ENCODE measurements at places on chromosomes 11 and 22.

DNA sequence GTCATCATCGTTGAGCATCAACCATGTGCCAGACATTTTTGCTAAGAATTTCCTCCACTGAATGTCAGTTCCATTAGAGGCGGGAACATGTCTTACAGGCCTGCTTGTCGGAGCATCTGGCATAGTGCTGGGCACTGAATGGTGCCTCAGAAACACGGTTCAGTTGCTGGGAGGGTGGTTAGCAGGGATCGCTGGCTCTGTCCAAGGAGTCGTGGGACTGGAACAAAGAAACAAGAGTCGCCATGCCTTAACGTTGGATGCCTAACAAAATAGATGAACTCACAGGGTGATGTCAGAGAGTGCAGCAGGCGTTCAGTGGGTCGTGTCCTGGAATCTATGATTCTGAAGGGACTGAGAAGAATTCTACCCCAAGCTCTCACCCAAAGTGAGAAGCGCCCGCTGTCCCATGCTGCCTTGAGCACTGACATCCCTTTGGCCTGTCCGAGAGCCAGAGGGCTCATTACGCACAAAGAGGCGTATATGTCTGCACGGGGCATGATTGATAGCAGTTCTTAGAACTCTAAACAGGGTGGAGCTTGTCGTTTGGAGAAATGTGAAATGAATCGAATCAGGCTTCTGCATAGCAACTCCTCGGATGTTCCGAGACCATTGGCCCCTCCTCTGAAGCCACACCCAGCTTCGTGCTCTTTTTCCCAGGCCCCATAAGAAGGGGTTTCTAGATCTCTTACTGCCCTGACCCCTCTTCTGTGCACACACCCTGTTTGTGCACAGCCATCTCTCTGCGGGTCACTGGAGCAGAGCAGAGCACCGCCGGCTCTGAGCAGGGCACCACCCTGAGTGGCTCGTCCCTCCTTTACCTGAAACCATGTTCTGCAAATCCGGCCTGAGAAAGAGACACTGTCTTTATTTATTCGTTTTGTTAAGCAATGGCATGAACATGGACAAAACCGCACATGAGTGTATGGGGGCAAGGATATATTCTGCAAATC is 113.1 kb upstream of the B3GAT1 start:
- no peak for DNase-seq

GRCh38 chr11:121688055-121688491 is 235.3 kb upstream of the SORL1-AS1 start:
- DNase-seq: no peak

DNA sequence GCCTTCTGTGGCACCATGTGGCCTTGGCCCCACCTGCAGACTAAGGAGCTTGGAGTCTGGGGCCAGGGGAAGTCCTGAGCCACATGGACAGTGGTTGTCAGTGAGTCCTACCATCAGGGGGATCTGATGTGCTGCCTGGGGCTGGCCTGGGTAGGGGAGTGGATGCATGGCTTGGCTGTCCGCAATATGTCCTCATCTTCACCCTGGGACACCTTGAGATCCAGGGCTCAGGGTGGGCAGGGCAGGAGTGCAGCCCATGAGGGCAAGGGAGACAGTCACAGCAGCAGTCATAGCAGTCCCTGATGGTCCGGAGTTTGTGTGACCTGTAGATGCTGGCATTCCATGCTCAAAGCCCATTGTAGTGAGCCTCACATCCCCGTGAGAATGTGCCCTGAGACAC is 256.8 kb upstream of the B3GAT1 start:
- no peak for DNase-seq

DNA sequence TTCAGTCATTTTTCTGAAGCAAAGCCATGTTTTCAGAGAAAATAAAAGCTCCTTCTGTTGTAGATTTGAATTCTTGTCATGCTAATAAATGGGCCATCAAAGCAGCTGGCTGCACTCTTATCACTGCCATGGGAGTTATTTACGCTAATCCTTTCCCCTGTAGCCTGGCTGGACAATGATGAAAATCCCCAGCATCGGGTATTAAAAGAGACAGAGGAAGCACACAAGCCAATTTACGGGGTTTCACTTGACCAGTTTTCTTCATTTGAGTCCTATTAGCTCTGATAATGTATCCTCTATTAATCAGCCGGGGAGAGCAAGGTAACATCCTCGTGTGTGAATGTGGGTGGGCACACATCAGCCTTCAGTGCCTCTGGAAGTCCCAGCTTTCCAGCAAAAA is 470.2 kb upstream of the API5 start:
- no peak for DNase-seq

- no peak for DNase-seq
Observed at GRCh38 chr11:12137005-12137690, 26.8 kb downstream of the MICAL2 start.

DNA sequence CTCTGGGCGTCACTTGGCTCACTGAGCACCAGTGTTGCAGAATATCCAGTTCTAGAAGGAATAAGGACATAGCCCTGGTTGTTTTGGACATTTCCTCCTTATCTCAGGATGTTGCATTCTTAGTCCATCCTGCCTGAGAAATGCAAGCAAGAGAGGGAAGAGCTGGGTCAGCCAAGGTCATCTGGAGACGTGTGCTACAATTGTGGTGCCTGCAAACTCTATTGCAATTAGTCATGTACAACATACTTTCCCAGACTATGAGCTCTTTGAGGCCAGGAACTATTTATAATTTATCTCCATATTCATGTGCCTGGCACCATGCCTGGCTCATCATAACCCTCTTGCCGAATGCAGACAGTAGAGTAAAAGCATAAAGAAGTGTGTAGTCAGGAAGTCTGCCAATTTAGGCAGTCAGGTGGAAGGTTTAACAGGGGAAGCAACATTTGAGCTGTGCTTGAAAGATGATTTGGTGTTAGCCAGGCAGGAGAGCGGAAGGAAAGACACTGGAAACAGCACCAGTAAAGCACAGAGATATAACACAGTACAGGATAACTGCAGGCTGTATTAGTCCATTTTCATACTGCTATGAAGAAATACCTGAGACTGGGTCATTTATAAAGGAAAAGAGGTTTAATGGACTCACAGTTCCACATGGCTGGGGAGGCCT is 129.4 kb upstream of the PAX6 start:
- DNase-seq: no peak

GRCh38 chr11:18794956-18795355 is 3.4 kb upstream of the PTPN5 start:
- no peak for DNase-seq

DNA sequence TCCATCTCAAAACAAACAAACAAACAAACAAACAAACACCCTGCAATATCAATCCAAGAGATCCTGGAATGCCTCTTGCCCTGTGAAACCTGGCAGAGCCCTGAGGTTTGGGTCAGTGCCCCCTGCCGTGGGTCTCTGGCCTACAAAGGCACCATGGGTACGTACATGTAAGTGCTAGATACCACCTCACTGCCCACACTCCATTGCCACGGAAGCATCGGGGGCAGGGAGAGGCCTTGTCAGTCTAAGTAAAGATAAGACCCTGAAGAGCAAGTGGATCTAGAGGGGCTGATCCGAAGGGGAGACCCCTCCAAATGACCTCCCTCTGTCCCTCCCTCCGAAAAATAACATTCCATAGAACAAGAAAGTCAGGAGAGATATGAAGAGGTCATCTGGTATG is 2.0 kb upstream of the MIEF1 start:
- no peak for DNase-seq

DNA sequence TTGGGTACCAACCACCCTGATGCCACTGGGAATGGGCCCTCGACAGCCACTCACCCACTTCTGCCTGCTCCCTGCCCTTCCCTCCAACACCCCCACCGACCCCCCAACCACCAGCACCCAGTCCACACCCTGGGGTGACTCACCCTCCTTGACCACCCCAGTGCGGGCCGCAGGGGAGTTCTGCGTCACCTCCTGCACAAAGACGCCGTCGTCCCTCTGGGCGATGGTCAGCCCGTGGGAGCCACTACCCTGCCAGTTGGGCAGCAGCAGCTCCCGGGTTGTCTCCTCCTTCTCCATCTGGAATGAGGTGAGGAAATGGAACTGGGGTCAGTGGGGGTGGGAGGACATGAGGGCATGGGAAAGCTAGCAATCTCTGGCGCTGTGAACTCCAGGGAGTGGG is 10.8 kb downstream of the AHNAK start:
- no peak for DNase-seq

- no peak for DNase-seq
Observed at GRCh38 chr11:67027943-67028542, 5.1 kb downstream of the SYT12 start.

- DNase-seq: peak; percentile 79
Observed at GRCh38 chr11:128195057-128195751, 392.2 kb downstream of the ETS1 start.
